ENCODE measurements at places on chromosomes 1 and 21. TPM values are rescaled to one million over a fixed set of nuclear protein-coding genes. Genes with fewer than 3 reads are reported as not detected.

DNA sequence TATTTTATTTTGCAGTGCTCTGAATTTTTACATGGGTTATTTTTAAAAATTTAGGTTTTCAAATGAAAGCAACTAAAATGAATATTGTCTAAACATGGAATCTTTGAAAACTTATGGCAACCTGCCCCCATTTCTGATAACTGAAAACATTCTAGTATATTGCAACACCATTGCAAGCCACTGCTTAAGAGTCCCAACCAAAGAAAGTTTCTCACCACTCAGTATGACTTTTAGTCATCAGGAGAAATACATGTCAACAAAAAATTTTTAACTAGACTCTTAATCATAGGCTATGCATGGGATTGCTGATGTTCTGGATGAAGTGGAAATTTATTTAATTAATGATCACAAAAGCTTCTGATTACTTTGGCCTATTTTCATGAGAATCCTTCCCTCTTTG, 112.1 kb downstream of the TNFSF18 start:
- no peak overlapping the region for H3K4me3 ChIP-seq
- H3K4me1 ChIP-seq, result no peaks in the 10 kb centered on the region
- no peaks in the 10 kb centered on the region for H3K27me3 ChIP-seq
- no peak overlapping the region for H3K27ac ChIP-seq
- DNase-seq, result no peak

PTGS2 gene
- total RNA-seq, result 7.6 TPM

RHD gene
- total RNA-seq, result not detected

GRCh38 chr1:25641931-25642573, 25.5 kb downstream of the MAN1C1 start:
- H3K27me3 ChIP-seq, result no peaks in the 10 kb centered on the region
- H3K36me3 ChIP-seq, result no peaks in the 10 kb centered on the region
- no peak for DNase-seq
- peak overlapping the region; percentile 5 for H3K4me3 ChIP-seq

GRCh38 chr21:24868117-24868516, 739.2 kb downstream of the MRPL39 start:
- H3K4me1 ChIP-seq, result no peaks in the 10 kb centered on the region
- no peaks in the 10 kb centered on the region for H3K27me3 ChIP-seq
- H3K27ac ChIP-seq, result no peak overlapping the region

DNA sequence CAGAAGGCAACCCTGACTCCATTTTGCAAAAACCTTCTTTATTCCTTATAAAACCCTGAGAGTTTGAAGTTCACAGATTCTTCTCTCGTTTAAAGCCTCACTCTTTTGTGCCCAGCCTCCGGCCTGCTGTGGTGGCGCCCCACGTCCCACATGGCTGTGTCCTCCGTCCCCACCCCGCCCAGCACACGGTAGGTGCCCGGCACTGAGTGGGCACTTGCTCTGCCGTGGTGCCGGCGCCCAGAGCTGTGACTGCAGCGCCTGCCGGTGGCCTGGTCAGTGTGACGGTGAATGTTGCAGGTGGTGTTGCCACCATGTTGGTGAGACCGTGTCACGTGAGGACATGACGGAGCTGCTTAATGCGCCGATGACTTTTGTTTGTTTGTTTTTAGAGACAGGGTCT, 9.4 kb downstream of the ATAD3A start:
- H3K27me3 ChIP-seq, result no peaks in the 10 kb centered on the region
- H3K27ac ChIP-seq, result no peak overlapping the region
- no peak overlapping the region for H3K4me3 ChIP-seq
- H3K4me1 ChIP-seq, result no peaks in the 10 kb centered on the region
- H3K36me3 ChIP-seq, result no peaks in the 10 kb centered on the region

GRCh38 chr1:15329104-15329820, 80.4 kb upstream of the EFHD2 start:
- no peaks in the 10 kb centered on the region for H3K36me3 ChIP-seq
- no peaks in the 10 kb centered on the region for H3K27me3 ChIP-seq
- H3K4me1 ChIP-seq, result no peaks in the 10 kb centered on the region
- H3K4me3 ChIP-seq, result no peak overlapping the region
- no peak overlapping the region for H3K27ac ChIP-seq

Data from breast epithelium (tissue), 4 donors.